ENCODE measurements at places on chromosomes 4 and X.

DNA sequence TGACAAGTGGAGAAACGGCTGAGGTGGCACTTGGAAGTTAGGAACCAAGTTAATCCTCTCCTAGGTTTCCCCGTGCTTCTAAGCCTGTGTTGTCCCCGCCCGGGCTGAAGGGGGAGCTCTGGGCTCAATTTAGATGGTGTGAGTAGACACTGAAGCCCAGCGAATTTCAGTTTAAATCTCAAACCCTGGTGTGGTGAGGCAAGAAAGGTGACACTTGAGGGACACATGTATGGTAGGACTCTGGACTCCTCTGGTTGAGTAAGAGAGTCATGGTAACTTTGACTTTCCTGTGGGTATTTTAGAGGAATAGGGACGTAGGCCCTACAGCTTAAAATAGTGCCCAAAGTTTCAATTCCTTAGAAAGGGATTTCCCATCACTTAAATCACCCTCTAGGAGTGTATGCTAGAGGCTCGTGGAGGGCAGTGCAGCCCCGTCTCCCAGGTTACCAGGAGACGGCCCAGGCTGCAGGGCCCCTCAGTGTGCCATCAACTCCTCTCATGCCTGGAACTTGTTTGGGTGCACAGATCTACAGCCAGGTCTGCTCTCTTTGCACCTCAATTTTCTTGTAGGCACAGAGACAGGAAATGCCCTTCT is 24.0 kb downstream of the HAND2 start:
- DNase-seq: no peak

- DNase-seq: no peak
Observed at GRCh38 chr4:6198278-6198677, 2.1 kb downstream of the JAKMIP1 start.

- DNase-seq: no peak
Observed at GRCh38 chrX:37753384-37753783, 26.5 kb upstream of the CYBB start.

GRCh38 chr4:101332424-101332823 is 14.9 kb downstream of the PPP3CA start:
- no peak for DNase-seq

GRCh38 chr4:92163348-92163747 is 140.4 kb upstream of the GRID2 start:
- no peak for DNase-seq

DNA sequence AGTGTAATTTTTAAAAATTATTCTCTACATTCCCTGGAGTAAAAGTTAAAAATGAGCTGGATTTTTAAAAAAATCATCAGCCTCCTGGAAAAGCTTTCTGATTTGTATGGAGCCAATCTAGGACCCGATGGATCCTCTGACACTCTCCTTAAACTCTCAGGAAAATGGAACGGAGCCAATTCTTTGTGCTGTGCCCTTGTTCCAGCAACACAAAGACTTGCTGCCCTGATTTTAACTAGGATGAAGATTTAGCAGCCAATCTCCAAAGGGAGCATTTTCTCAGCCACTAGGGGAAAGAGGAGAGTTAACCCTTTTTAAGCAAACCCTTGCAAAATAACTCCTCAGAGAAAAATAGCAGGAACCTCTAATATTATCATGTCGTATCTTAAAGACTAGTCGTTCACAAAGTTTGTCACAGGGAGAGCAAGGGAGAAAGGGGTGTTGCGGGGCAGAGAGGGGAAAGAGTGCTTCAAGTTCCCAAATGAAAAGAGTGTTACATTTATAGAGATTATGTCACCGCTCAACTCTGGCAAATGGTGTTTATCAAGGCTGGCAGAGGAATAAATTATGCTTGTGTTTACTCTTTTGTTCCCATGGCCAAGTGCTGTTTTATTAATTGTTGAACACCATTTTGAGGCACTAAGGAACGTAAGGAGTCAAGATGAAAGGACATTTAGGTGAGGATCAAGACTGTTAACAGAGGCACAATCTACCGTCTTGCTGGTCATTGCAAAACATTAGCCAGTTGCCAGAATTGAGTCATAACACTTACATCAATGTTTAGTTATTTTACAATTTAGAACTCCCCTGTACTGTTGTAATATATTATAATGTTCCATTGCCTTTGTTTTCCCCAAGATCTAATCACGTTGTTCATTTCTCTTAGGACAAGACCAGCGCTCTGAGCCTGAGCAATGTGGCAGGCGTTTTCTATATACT is 250.7 kb downstream of the THOC2 start:
- DNase-seq: no peak

DNA sequence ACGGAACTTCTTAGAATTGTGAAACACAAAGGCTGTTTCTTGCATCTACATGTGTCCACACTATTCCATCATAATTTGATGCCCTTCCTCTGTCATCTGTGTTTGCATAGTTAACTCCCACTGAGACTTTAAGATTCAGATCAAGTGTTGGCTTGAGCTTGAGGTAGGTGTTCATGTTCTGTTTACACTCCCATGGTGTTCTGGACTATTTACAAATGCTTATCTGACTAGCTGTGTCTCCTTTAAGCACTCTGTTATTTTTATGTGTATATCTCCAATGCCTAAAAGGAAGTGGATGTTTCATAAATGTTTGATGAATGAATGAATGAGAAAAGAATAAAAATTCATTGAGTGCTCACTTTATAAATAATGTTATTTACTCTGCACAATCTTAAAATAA is 622.7 kb downstream of the RAB28 start:
- no peak for DNase-seq

DNA sequence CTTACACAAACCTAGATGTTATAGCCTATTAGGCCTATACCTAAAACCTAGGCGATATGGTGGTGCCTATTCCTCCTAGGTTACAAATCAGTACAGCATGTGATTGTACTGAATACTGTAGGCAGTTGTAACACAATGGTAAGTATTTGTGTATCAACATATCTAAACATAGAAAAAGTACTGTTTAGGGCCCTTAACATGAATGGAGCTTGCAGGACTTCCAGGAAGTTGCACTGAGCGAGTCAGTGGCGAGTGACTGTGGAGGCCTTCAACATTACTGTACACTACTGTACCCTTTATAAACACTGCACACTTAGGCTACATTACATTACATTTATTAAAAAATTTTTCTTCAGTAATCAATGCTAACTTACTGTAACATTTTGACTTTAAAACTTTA is 37.8 kb downstream of the WWC2 start:
- no peak for DNase-seq

GRCh38 chr4:95013236-95013635 is 255.5 kb downstream of the BMPR1B start:
- DNase-seq: no peak
